ENCODE measurements at places on chromosomes 1 and 21.

- H3K36me3 ChIP-seq: no peaks in the 10 kb centered on the region
- no peaks in the 10 kb centered on the region for H3K4me1 ChIP-seq
- no peak overlapping the region for H3K27ac ChIP-seq
- no peaks in the 10 kb centered on the region for H3K27me3 ChIP-seq
- DNase-seq: no peak
These were observed 35.5 kb upstream of the SLC19A2 start for GRCh38 chr1:169521226-169521625.

- H3K4me1 ChIP-seq: no peaks in the 10 kb centered on the region
- DNase-seq: no peak
- H3K36me3 ChIP-seq: no peaks in the 10 kb centered on the region
- no peak overlapping the region for H3K27ac ChIP-seq
- no peak overlapping the region for H3K4me3 ChIP-seq
These were observed 40.1 kb downstream of the SYT6 start for GRCh38 chr1:114113411-114114184.

DNA sequence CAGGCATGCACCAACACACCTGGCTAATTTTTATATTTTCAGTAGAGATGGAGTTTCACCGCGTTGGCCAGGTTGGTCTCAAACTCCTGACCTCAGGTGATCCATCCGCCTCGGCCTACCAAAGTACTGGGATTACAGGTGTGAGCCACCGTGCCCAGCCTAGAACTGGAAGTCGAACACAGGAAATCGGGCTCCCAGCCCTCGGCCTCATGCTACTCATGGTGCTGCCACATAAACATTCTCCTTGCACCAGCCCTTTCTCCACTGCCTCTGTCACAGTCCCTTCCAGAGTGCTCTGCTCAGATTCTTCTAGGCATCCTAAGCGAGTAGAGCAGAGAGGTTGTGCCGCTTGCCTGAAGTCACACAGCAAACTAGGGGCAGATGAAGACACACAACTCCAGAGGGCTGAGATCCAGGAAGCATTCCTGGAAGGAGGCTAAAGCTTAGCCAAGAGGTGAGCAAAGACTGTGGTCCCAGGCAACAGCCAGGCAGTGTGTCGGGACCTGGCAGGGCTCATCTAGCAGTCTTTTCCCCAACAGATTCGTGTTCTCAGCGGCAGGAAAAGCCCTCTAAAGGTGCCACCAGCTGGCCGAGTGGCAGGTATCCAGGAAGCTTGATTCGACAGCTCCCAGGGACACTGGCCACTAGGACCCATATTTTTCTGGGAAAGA, 29.6 kb upstream of the NPPB start:
- DNase-seq: no peak
- no peak overlapping the region for H3K27ac ChIP-seq
- H3K36me3 ChIP-seq: no peaks in the 10 kb centered on the region

DNA sequence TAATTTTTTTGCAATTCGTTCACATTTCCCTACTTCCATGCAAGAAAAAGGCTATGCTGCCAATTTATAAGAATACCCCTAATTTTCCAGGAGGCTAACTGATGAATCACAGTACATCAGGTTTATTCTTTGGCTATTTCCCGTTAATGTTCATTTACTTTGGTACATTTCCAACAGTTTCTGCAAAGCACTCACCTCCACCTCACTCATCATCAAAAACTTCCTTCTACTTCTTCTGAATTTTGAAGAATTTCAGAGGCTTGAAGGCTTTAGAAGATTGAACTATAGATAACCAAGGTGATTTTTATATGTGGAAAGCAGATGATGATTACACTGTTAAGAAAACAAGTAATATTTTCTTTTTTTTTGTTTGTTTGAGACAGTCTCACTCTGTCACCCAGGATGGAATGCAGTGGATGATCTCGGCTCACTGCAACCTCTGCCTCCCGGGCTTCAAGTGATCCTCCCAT, 60.5 kb upstream of the HP1BP3 start:
- no peaks in the 10 kb centered on the region for H3K36me3 ChIP-seq
- no peak for DNase-seq
- no peak overlapping the region for H3K4me3 ChIP-seq
- no peaks in the 10 kb centered on the region for H3K4me1 ChIP-seq
- no peaks in the 10 kb centered on the region for H3K27me3 ChIP-seq

DNA sequence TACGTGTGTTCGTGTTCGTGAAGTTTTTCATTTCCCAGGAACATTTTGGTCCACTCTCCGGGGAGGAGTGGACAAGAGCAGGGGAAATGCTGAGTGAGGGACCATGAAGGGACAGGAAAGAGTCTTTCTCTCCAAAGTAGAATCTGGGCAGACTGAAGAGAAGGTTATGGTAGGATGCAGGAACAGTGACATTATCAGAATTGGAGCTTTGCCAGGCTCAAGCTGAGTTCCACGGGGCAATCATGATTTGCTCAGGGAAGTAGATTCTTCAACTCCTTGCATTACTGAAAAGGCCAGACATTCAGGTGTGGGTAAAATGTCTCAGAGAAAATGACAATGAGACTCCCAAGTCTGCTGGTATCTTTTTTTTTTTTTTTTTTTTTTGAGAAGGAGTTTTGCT, 16.6 kb downstream of the ATP1A4 start:
- H3K36me3 ChIP-seq: no peaks in the 10 kb centered on the region
- no peaks in the 10 kb centered on the region for H3K27me3 ChIP-seq
- DNase-seq: no peak

GRCh38 chr1:174964261-174964971, 35.3 kb upstream of the CACYBP start:
- H3K36me3 ChIP-seq: no peaks in the 10 kb centered on the region
- no peak overlapping the region for H3K4me3 ChIP-seq
- H3K4me1 ChIP-seq: peaks cover 9% of the 10 kb centered on the region
- H3K27me3 ChIP-seq: no peaks in the 10 kb centered on the region
- H3K27ac ChIP-seq: peak overlapping the region; percentile 70

GRCh38 chr1:76227621-76228020, 153.1 kb downstream of the ST6GALNAC3 start:
- H3K4me3 ChIP-seq: no peak overlapping the region
- no peaks in the 10 kb centered on the region for H3K27me3 ChIP-seq
- H3K36me3 ChIP-seq: no peaks in the 10 kb centered on the region
- no peak overlapping the region for H3K27ac ChIP-seq
- DNase-seq: no peak

DNA sequence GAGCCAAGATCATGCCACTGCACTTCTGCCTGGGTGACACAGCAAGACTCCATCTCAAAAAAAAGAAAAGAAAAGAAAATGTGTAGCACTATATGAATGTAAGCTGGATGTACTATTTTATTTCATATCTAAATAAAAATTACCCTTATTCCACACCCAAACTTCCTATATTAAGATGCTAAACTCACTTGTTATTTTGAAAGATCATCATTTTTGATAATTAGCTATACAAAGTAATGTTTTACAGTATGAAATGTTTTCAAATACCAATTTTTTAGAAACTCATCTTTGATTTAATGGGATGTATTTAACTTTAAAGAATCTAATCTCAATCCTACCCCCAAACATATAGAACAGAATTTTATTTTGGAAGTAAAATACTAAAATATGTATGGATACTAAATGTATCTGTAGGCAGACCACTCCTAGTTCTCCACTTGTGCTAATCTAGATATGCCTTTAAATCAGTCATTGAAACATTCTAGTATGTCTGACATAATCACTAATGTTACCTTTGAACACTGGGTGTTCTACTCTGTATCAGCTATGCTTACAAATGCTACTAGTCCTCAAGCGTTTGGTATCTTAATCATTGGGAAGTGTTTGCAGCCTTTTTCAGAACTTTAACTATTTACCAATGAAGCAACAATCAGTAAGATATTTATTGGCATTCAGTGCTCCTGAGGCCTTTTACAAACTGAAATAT, 12.9 kb downstream of the MIER1 start:
- no peak overlapping the region for H3K27ac ChIP-seq
- H3K36me3 ChIP-seq: no peaks in the 10 kb centered on the region
- DNase-seq: no peak
- H3K27me3 ChIP-seq: no peaks in the 10 kb centered on the region
- peaks cover 24% of the 10 kb centered on the region for H3K4me1 ChIP-seq

GRCh38 chr21:39263372-39263771, 50.1 kb downstream of the BRWD1 start:
- no peak overlapping the region for H3K27ac ChIP-seq
- no peaks in the 10 kb centered on the region for H3K27me3 ChIP-seq
- no peaks in the 10 kb centered on the region for H3K4me1 ChIP-seq

DNA sequence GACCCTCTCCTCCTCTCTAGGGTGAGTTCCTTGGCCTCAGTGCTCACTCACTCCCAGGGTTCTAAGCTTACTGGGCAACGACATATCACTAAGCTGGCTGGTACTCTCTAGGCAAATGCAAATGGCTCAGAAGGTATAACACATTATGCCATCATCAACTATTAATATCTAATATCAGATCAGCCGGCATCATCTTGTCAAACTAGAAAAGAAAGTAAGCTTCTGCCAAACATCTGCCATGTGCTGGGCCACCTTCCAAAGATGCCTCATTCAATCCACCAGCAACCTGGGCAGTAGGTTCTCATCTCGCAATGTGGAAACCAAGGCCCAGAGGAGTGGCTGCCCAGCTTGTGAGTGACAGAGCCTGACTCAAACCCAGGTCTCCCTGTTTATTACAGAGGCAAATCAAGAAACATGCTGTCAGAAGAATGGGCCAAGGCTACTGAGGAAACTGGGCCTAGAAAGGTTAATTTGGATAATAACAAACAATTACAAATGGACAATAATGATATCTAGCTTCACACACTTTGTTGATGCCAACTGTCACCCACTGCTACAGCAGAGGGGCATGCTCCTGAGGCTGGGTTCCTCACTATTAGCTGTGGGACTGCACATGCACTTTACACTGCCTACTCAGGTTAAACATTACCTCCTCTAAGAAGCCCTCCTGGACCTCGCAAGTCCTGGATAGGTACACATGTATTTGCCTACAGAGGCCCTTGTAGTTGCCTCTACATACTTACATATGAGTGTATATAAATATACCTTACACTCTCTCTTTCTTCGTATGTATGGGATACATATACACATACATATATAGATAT, 183.3 kb upstream of the JUN start:
- no peak overlapping the region for H3K4me3 ChIP-seq
- no peak overlapping the region for H3K27ac ChIP-seq
- H3K4me1 ChIP-seq: no peaks in the 10 kb centered on the region
- H3K27me3 ChIP-seq: no peaks in the 10 kb centered on the region
- DNase-seq: no peak
- no peaks in the 10 kb centered on the region for H3K36me3 ChIP-seq

- no peak overlapping the region for H3K27ac ChIP-seq
- no peaks in the 10 kb centered on the region for H3K36me3 ChIP-seq
- no peak overlapping the region for H3K4me3 ChIP-seq
- no peaks in the 10 kb centered on the region for H3K4me1 ChIP-seq
These were observed 450.5 kb downstream of the NUF2 start for GRCh38 chr1:163772246-163772645.

DNA sequence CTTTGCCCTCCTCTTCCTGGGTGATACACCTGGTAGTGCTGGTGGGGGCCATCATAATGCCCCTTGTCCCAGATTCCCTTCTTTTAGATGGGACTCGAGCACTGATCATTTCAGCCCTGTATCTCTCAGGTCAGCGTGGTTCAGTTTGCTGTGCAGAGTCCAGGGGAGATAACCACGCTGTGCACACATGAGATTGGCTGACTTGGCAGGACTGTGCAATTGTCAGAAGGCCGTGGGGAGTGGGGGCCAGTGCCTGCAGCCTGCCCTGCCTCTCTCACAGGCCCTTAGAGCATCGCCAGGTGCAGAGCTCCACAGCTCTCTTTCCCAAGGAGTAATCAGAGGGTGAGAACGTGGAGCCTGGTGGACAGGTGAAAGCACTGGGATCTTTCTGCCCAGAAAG, 15.2 kb downstream of the EPHX1 start:
- H3K36me3 ChIP-seq: no peaks in the 10 kb centered on the region
- peaks cover 58% of the 10 kb centered on the region for H3K4me1 ChIP-seq
- H3K27me3 ChIP-seq: no peaks in the 10 kb centered on the region
- no peak overlapping the region for H3K4me3 ChIP-seq
- H3K27ac ChIP-seq: peak overlapping the region; percentile 52

DNA sequence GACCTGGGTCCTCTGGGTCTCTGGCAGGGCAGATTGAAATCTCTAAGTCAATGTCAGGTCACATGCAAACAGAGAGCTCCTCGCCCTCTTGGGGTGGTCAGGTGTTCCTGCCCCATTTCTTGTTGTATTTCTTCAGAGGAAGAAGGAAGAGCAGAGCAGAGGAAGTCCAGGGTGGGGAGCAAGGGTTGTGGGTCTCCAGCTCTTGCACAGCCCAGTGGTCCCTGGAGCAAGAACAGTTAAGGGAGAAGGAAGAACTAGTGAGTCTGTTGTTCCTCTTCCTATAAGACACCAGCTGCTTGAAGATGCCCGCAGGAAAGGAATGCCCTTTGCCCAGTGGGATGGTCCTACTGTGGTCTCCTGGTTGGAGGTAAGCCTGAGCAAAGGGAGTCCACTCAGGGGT, 26.3 kb downstream of the MYOG start:
- H3K36me3 ChIP-seq: no peaks in the 10 kb centered on the region
- DNase-seq: no peak
- no peaks in the 10 kb centered on the region for H3K27me3 ChIP-seq
- no peaks in the 10 kb centered on the region for H3K4me1 ChIP-seq
